ENCODE measurements at places on chromosomes 1 and 21.

DNA sequence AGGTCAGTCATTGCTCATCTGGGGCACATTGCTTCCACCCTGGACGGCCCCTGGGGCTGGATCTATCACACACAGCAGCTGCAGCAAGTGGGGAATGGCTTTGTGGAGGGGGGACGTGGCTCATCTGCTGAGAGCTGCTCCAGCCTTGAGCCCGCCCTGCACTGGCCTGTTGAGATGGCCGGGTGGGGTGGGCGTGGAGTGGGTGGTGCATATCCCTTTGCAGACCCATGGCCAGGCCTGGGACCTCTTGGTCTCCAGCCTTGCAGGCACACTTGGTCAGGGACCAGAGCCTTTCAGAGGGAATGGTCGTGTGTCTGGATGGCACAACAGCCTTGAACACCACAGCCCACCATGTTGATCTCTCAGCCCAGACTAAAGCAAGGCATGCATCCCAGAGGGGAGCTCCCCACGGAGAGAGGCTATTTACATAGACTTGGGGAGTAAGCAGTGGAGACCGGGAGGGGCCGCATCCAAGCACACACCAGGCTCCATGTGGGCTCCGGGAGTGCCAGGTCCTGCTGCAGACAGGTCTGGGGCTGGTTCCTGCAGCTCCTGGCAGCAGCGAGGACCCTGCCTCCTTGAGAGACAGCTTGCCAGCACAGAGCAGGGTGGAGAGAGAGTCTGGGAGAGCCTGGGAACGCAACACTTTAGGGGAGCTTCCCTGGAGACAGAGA lies 52.8 kb upstream of the SELENON start:
- no peak for DNase-seq

DNA sequence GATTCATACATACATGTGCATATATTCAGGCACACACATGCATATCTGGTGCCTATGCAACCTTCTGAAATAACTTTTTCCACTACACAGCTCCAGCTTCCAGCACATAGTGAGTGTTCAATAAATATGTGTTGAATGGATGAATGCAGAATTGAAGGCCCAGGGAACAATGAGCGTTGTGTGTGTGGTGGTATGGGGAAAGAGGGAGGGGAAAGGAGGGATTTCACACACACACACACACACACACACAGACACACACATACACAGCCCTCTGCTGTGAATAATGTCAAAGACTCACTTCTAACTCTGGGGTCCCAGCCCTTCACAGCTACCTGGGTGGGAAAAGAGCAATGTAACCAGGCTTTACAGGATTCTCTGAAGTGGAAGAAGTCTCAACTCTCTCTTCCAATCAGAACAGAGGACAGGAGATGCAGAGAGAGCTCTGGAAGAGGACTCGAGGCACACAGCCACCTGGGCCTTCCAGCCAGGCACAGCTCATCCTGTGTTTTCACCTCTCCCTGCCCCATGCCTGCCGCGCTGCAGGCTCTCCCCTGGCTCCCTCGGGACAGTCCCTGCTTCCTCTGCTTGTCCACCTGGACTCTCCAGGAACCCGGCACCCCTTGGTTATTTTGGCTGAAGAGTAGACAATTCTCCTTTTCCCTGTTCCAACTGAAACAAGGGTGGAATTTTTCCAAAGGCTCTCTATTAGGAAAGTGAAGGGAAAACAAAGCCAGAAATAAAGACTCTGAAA lies 5.4 kb upstream of the IGSF8 start:
- DNase-seq = no peak

DNA sequence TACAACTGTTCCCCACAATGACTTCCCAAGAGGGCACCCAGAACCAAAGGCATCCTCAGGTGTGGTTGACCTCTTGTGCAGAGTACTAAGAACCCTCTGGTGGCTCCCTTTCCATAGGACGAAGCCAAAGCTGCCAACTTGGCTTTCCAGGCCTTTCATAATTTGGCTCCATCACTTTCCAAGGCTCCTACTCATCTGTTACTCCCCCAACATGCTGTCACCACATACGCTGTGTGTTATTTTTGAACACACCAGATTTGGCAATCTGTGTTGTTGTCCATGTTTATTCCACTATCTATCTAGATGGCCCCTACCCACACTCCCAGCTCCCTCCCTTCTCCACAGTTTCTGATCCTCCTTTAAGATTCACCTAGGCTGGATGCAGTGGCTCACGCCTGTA lies 10.2 kb upstream of the NKAIN1 start:
- DNase-seq = no peak

DNA sequence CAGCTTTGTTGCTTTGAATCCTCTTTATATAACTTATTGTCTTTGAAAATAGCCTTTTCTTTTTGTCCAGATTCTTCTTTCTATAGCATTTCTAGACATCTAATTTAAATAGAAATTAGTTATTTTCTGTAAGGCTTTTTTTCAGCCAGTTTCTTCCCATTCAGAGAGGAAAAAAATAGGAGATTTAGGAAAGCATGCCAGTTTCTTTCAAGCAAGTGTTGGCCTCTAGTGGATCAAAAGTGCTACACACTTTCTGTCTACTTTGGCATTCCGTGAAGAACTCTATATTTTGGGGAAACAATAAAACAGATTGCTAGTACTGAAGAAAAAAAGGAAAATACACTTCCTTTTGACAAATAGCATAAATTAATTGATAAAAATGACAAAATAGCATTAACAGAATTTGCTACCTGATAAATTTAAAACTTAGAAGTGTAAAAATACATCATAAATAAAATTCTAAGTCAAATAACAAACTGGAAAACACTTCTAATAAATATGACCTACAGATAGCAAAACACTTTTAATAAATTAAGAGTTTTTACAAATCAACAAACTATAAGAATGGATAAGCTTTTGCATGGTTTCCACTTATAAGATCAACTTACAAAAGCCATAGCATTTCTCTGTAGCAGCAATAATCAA lies 13.1 kb upstream of the EXO1 start:
- DNase-seq = no peak

GRCh38 chr1:199550199-199551065 lies 477.1 kb upstream of the NR5A2 start:
- no peak for DNase-seq

- DNase-seq = no peak
Measured at GRCh38 chr1:79044974-79045650, 38.6 kb upstream of the ADGRL4 start.

DNA sequence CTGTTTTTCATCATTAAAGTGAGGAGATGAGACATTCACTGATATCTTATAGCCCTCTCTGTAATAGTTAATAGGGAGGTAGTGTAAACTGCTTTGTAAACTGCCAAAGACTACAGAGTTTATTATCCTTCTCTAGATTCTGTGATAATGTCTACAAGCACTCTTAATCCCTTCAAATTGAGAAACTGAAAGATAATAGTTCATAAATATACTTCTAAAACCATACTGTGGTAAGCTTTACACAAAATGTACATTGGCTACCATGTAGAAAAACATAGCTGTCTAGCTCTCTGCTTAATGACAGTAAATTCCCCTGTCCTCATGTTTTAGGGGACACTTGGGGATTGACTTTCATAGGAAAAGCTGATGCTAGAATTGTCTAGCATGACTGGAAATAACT lies 39.6 kb downstream of the CXADR start:
- DNase-seq = no peak

DNA sequence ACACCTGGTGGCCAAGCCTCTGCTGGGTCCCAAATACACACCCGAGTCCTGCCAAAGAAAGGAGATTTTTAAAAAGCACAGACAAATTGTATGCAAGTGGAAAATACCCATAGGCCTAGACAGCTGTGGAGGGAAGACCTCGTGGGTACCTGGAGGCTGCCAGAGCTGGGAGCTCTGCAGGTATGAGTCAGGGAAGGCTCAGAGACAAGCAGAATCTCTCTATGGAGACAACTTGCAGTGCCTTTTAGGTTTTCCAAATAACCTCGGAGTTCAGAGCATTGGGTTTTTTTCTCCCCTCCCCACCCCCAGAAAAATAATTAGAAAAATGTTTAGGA lies 127.7 kb downstream of the EDEM3 start:
- DNase-seq = no peak

- DNase-seq = no peak
Measured at GRCh38 chr1:181127898-181128453, 39.5 kb downstream of the IER5 start.

DNA sequence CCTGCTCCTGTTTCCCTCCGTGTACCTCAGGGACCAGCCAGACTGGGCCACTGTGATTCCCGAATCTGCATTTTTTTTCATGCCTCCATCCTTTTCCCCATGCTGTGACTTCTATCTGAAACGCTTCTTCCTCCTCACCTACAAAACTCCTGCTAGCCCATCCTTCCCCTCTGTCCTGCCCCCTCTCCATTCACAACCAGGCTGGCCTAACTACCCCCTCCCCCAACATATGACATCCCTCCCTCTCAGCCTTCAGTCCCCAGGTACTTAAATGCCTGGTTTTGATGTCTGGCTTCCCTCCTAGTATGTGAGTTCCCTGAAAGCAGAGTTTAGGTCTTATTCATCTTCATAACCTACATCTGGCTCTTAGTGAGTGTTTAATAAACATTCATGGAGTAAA lies 82.7 kb downstream of the TAS1R2 start:
- no peak for DNase-seq

GRCh38 chr1:203017692-203018091 lies 8.6 kb upstream of the PPFIA4 start:
- DNase-seq = no peak

GRCh38 chr1:217921126-217921904 lies 290.2 kb downstream of the SPATA17 start:
- DNase-seq = no peak

GRCh38 chr1:53025034-53025768 lies 36.8 kb upstream of the PODN start:
- DNase-seq = peak; percentile 56

DNA sequence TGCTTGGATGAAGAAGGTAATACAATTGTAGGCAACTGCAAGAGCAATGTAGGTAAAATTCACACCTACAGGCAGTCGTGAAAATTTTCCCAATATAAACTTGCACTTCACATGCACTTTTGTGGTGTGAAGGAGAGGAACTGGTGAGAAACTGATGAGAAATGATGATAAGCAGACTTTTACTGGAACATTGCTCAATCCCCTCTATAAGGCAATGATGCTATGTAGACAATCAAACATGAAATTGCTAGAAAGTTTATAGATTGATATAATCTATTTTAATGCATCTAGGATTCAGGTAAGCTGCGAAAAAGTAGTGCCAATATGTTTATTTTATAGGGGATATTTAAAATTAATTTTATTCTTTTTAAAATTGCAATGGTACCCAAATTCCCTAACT lies 802.2 kb downstream of the KCNT2 start:
- DNase-seq = no peak

- DNase-seq = no peak
Measured at GRCh38 chr21:35202431-35202830, 153.3 kb upstream of the RUNX1 start.

DNA sequence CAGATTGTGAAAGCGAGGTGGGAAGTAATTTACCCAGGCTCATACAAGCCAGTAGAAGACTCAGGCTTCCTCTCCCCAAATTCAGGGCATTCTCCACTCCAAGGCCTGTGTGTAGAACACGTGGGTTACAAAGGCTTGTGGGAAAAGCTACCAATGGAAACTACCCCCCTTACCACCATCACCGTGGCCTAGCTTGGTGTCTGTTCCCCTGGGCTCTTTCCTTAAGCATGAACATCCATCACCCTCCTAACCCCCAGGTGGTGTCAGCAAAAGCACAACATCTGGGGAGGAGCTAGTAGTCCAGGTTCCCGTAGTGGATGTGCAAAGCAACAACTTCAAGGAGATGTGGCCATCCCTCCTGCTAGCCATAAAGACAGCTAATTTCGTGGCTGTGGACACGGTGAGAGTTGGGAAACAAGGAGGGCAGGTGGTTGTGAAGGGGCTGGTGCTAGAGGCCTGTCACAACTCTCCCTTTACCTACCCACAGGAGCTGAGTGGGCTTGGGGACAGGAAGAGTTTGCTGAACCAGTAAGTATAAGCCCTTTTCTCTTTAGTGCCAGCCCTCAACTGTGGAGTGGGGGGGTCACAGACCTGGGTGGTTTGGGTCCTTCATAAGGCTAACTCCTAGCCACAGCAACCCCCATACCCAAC lies 701 bp upstream of the MUTYH start:
- no peak for DNase-seq

DNA sequence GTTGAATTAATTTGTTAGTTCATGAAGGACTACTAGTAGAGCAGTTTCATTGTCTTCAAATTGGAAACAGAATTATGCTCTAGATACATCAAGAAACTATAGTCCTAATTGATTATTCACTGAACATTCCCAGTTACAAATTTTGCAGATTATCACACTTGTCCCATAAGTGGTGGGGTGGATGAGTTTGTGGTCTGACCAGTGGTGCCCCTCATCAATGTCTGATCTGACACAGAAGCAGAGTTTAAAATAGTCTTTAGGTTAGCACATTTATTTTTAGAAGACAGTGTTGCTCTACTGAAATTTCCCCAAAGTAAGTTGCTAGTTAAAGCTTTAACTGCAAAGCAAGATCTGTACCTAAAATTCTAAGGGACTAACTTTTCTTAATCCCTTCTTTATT lies 42.9 kb downstream of the INKA2 start:
- no peak for DNase-seq

GRCh38 chr1:200483491-200484143 lies 73.8 kb upstream of the ZNF281 start:
- DNase-seq = peak; percentile 99

- DNase-seq = no peak
Measured at GRCh38 chr1:22773981-22774832, 63.6 kb downstream of the EPHB2 start.

DNA sequence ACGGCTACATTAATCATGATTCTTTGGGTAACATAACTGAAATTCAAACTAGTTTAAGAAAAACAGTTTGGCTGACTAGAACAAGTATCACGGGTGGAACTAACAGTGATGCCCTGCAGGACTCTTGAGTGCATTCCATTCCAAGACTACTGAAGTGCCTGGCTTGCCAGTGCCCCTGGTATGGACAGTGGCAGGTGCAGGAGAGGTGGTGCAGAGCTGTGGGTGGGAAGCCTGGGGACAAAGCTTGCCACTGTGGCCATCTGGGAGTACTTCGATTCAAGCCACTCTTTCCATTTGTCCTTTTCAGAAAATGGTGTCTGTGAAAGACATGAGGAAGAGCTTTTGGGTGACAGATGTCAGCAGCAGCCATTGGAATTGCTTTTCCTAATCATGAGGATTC lies 166.5 kb downstream of the RRAGC start:
- no peak for DNase-seq

- DNase-seq = no peak
Measured at GRCh38 chr1:30414086-30414850, 309.1 kb downstream of the MATN1 start.

- DNase-seq = peak; percentile 30
Measured at GRCh38 chr1:160256396-160257046, 5.8 kb downstream of the DCAF8 start.
